Panc1 (cell line): ENCODE measurements at places on chromosomes 1 and 21. TPM values are rescaled to one million over a fixed set of nuclear protein-coding genes. Genes with fewer than 3 reads are reported as not detected.

CYP2J2 gene
- not detected for total RNA-seq

GLMP gene
- 60.2 TPM for total RNA-seq

LCE3E gene
- total RNA-seq: not detected

CASQ1 gene
- not detected for total RNA-seq

APCS gene
- 0.33 TPM for total RNA-seq

RBBP4 gene
- 376 TPM for total RNA-seq

TNFRSF1B gene
- total RNA-seq: 18.8 TPM

IRF6 gene
- total RNA-seq: 0.64 TPM

PRAMEF8 gene
- total RNA-seq: not detected

S100A2 gene
- 6.2 TPM for total RNA-seq

GOLT1A gene
- total RNA-seq: 0.49 TPM

RPS6KC1 gene
- total RNA-seq: 20.5 TPM

S100A5 gene
- 0.72 TPM for total RNA-seq

CELA3B gene
- 3.4 TPM for total RNA-seq

SRGAP2 gene
- total RNA-seq: 75.0 TPM

SYPL2 gene
- total RNA-seq: 0.74 TPM

SFPQ gene
- total RNA-seq: 266 TPM

COL16A1 gene
- total RNA-seq: 7.6 TPM

ITLN2 gene
- not detected for total RNA-seq

CFAP141 gene
- total RNA-seq: not detected

RAB3B gene
- total RNA-seq: 1.2 TPM

CTTNBP2NL gene
- total RNA-seq: 18.4 TPM

TFF2 gene
- 1.1 TPM for total RNA-seq

TENT5C gene
- 8.9 TPM for total RNA-seq

PTCH2 gene
- total RNA-seq: 0.74 TPM

PCAT6 gene
- total RNA-seq: 2.2 TPM

OPTC gene
- not detected for total RNA-seq

PARP1 gene
- total RNA-seq: 127 TPM

KRTAP26-1 gene
- total RNA-seq: not detected

RAB29 gene
- total RNA-seq: 15.1 TPM

SIPA1L2 gene
- 5.2 TPM for total RNA-seq

ROR1 gene
- total RNA-seq: 19.3 TPM

REG4 gene
- not detected for total RNA-seq

RBM11 gene
- 0.15 TPM for total RNA-seq

MIXL1 gene
- 0.69 TPM for total RNA-seq

IGSF3 gene
- 9.3 TPM for total RNA-seq

SLFNL1 gene
- 0.10 TPM for total RNA-seq

CCDC27 gene
- not detected for total RNA-seq

TSPAN2 gene
- not detected for total RNA-seq

USP24 gene
- 52.2 TPM for total RNA-seq

HES2 gene
- total RNA-seq: 11.1 TPM

FCRL2 gene
- not detected for total RNA-seq

EEIG2 gene
- 5.4 TPM for total RNA-seq

TRPM2 gene
- total RNA-seq: 0.26 TPM

ERVH48-1 gene
- 0.05 TPM for total RNA-seq

S100A16 gene
- 61.6 TPM for total RNA-seq

GNAT2 gene
- 0.44 TPM for total RNA-seq

MYOG gene
- not detected for total RNA-seq

PCSK9 gene
- total RNA-seq: 0.26 TPM

OR10J1 gene
- total RNA-seq: not detected

PAQR6 gene
- 0.92 TPM for total RNA-seq

OR2T33 gene
- total RNA-seq: not detected

NOC2L gene
- 193 TPM for total RNA-seq

RIPPLY3 gene
- total RNA-seq: 1.2 TPM

ADGRB2 gene
- total RNA-seq: 34.8 TPM

DNALI1 gene
- total RNA-seq: 0.36 TPM
